ENCODE measurements at places on chromosomes 4 and X.

DNA sequence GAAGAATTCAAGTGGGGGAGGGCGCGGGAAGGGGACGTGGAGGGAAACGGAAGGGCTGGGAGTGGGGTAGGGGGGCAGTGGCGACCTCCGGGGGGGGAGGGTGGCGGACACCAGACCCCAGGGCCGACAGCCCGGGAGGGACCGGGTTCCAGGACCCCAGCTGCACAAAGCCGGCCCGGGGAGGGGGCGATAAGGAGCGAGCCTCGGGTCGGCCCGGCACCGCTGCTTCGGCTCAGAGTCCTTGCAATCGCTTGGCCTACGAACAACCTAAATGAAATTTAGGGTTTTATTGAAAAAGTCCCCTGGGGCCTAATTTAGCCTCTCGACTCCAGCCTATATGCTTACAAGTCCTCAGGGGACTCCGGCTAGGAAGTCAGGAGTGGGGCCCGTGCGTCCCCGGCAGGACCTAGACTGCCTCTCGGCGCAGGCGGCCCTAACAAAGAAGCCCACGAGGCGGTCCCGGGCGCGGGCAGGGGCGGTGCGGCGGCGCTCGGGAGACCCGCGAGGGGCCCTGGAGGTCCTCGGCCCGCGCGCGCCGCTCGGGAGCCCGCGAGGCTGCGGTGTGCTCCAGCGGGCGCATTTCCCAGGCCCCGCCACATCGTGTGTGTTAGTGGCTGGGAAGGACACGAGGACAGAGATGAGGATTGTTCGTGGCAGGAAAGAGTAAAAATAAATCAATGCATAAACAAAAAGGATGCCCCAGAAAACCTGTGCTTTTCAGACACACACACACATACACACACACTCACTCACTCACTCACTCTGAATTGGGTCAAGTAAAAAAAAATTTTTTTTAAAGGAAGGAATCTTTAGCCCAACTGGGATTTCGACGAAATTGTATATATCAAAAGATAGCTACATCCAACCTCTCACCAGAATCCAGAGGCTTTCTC lies 70.0 kb downstream of the MGST2 start:
- peak; percentile 32 for DNase-seq

- no peak for DNase-seq
Measured at GRCh38 chrX:109927663-109928273, 75.1 kb upstream of the TMEM164 start.

DNA sequence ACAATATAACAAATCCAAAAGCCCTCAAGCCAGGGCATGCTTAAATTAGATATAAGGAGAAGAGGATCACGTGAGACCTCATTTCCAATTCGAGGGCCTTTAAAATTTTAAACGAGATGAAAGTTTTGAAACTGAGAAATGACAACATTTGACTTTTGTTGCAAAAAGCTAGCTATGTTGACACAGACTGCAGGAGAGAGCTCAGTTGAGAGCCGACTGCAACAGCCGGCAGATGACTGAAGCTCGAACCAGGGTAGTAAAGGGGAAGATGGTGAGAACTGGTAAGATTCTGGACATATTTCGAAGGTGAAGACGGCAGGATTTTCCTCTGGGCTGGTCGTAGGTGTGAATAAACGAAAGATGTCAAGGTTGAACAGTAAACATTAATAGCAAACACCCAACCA lies 773 bp downstream of the PRMT9 start:
- no peak for DNase-seq

- DNase-seq = no peak
Measured at GRCh38 chr4:153005899-153006381, 69.8 kb downstream of the FHDC1 start.

- no peak for DNase-seq
Measured at GRCh38 chr4:17762726-17763125, 18.7 kb downstream of the FAM184B start.

All from activated B cell treated with CpG ODN at 0.5 μM for 24 hours (primary cell).